ENCODE measurements at places on chromosomes 1 and 21. TPM values are rescaled to one million over a fixed set of nuclear protein-coding genes. Genes with fewer than 3 reads are reported as not detected.

The CYB5RL gene
- 13.1 TPM for total RNA-seq

- DNase-seq, result no peak
These were observed 36.9 kb upstream of the KCNE1 start for GRCh38 chr21:34548781-34549376.

- DNase-seq, result no peak
These were observed 13.4 kb upstream of the TTC22 start for GRCh38 chr1:54814571-54814970.

DNA sequence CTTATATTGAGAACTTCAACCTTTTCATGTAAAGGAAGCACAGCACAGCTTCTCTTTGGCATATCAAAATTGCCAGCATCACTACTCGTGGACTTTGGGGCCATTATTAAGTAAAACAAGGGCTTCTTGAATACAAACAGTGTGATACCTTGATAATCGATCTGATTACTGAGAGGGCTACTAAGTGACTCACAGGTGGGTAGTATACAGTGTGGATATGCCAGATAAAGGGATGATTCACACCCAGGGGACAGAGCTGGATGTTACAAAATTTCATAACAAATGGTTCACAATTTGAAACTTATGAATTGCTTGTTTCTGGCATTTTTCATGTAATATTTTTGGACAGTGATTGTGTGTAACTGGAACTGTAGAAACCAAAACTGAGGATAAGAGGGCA is 15.4 kb downstream of the HDAC1 start:
- no peak for DNase-seq

All from WTC11 (cell line).